Neural progenitor cell (in vitro differentiated cells): ENCODE measurements at places on chromosomes 7 and 10. TPM values are rescaled to one million over a fixed set of nuclear protein-coding genes. Genes with fewer than 3 reads are reported as not detected.
A peak's percentile ranks its signal among the peaks of the same experiment; 100 is the strongest.

Gene SPACDR
- 0.71 TPM in 1 of 2 replicates, not detected in the other for total RNA-seq

Gene FGL2
- not detected in 2 replicates for total RNA-seq

DNA sequence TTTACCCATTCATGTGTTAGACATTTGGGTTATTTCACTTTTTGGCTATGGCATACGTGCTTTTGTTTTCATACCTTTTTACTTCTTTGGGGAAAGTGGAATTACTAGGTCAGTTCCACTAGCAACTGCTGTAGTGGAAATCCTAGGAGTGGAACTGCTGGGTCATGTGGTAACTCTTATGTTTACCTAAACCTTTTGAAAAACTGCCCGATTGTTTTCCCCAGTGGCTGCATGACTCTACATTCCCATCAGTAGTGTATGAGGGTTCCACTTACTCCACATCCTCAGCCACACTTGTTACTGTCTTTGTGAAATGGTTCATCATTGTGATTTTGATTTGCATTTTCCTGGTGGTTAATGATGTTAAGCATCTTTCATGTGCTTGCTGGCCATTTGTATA, 82.3 kb downstream of the TAX1BP1 start:
- H3K36me3 ChIP-seq, result no peaks in the 10 kb centered on the region
- H3K27ac ChIP-seq, result no peak overlapping the region
- no peak overlapping the region for H3K4me3 ChIP-seq
- H3K27me3 ChIP-seq, result no peaks in the 10 kb centered on the region

Gene INPP5A
- total RNA-seq, result 14.2 and 21.3 TPM in 2 replicates

Gene LRRC18
- total RNA-seq, result not detected in 2 replicates

DNA sequence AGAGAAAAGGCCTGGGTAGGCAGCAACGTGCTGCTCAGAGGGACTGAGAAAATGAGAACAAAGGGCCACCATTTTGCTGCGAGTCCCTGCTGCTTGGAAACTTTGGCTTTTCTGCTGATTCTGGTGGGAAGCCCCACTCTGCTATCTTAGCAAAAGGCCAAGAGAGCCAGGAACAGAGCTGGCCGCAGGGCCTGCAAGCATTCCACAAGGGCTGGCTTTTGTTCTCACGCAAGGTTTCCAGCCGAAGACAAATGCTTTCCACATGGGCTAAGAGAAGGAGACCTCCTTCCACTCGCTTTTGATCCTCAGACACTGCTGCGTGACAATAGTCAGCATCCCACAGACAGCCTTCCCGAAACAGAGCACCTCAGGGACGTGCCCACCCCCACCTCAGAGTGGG, 163.1 kb downstream of the ARHGAP12 start:
- H3K36me3 ChIP-seq, result no peaks in the 10 kb centered on the region
- H3K27me3 ChIP-seq, result no peaks in the 10 kb centered on the region
- H3K4me1 ChIP-seq, result peaks cover 21% of the 10 kb centered on the region
- no peak overlapping the region for H3K27ac ChIP-seq
- no peak overlapping the region for H3K4me3 ChIP-seq

DNA sequence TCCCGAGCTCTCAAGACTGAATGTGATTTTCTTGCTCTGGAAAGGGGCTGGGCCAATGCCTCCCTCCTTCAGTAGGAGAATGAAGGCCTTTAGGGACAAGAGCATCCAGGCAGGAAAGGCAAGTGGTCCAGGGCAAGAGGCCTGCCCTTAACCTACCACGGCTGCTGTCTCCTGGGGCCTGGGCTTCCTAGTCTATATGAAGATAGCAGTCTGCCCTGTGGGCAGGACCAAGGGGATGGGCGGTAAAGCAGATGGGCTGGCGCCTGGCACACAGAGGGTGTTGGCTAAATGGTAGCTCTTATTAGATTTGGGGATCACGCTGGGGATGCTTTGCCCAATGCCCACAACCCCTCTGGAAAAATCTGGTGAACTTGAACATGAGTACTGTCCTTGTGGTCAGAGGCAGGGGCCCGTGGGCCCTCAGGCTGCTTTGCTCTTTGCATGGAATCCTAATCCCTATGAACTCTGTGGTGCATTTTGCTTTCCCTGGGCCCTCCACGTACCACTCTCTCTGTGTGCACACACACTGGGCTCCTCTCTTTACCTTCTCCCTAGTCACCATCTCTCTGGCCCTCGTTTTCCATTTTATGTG, 20.3 kb downstream of the CHAT start:
- no peak overlapping the region for H3K4me3 ChIP-seq
- H3K36me3 ChIP-seq, result no peaks in the 10 kb centered on the region
- H3K27ac ChIP-seq, result no peak overlapping the region
- H3K4me1 ChIP-seq, result no peaks in the 10 kb centered on the region
- peaks cover 49% of the 10 kb centered on the region for H3K27me3 ChIP-seq

- no peak for DNase-seq
- peaks cover 2% of the 10 kb centered on the region for H3K36me3 ChIP-seq
- H3K4me3 ChIP-seq, result no peak overlapping the region
- no peaks in the 10 kb centered on the region for H3K27me3 ChIP-seq
- no peak overlapping the region for H3K27ac ChIP-seq
Observed at GRCh38 chr10:70417568-70417967, 13.6 kb downstream of the EIF4EBP2 start.

DNA sequence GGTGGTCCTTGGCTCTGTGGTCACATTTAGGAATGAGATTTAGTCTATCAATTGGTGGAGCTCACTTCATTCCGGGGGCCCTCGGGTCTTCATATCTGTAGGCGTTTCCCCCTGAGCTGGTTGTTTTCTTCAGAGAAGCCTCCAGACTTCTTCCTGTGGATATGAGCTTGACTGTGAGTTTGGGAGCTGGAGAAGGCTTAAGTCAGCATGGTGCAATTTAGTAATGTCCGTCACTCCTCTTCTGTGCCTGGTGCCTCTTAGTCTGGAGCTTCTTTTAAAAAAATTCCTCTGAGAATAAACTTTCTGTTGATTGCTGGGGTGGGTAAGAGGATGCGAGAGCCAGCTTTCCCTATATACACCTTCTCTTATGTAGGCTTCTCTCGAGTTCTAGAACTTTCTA, 40.2 kb downstream of the HECW1 start:
- DNase-seq, result no peak
- H3K27me3 ChIP-seq, result no peaks in the 10 kb centered on the region
- no peak overlapping the region for H3K4me3 ChIP-seq
- peaks cover 7% of the 10 kb centered on the region for H3K4me1 ChIP-seq
- H3K27ac ChIP-seq, result no peak overlapping the region

Gene SGCE
- total RNA-seq, result 74.1 and 169 TPM in 2 replicates

- H3K27me3 ChIP-seq, result no peaks in the 10 kb centered on the region
- H3K4me1 ChIP-seq, result no peaks in the 10 kb centered on the region
- H3K27ac ChIP-seq, result no peak overlapping the region
- H3K4me3 ChIP-seq, result no peak overlapping the region
- DNase-seq, result no peak
Observed at GRCh38 chr7:134832367-134832766, 52.9 kb downstream of the CALD1 start.

DNA sequence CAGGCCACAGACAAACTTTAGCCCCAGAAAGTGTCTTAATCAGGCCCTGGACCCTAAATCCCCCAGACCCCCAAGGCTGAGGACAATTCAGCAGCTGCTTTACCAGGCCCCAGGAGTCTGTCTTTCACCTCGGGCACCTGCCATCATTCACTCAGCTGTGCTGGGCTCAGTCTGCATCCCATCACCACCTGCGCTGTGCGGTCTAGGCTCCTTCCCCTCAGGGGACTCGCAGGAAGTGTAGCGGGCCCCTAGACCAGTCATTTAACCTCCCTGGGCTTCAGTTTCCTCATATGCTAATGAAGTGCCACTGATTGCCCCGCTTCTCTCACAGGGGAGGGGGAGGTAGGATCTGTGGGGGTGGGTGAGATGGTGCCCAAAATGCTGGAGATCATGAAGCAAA, 76.4 kb upstream of the ZMIZ1 start:
- no peak overlapping the region for H3K27ac ChIP-seq
- no peaks in the 10 kb centered on the region for H3K27me3 ChIP-seq
- no peaks in the 10 kb centered on the region for H3K36me3 ChIP-seq

- no peak for DNase-seq
- no peaks in the 10 kb centered on the region for H3K36me3 ChIP-seq
- H3K4me1 ChIP-seq, result peaks cover 6% of the 10 kb centered on the region
- H3K27me3 ChIP-seq, result no peaks in the 10 kb centered on the region
- no peak overlapping the region for H3K27ac ChIP-seq
- H3K4me3 ChIP-seq, result no peak overlapping the region
Observed at GRCh38 chr7:80244206-80244916, 109.7 kb downstream of the GNAI1 start.

GRCh38 chr7:101094376-101094775, 9.1 kb downstream of the TRIM56 start:
- H3K4me3 ChIP-seq, result no peak overlapping the region
- DNase-seq, result no peak
- H3K27me3 ChIP-seq, result no peaks in the 10 kb centered on the region
- H3K27ac ChIP-seq, result no peak overlapping the region

DNA sequence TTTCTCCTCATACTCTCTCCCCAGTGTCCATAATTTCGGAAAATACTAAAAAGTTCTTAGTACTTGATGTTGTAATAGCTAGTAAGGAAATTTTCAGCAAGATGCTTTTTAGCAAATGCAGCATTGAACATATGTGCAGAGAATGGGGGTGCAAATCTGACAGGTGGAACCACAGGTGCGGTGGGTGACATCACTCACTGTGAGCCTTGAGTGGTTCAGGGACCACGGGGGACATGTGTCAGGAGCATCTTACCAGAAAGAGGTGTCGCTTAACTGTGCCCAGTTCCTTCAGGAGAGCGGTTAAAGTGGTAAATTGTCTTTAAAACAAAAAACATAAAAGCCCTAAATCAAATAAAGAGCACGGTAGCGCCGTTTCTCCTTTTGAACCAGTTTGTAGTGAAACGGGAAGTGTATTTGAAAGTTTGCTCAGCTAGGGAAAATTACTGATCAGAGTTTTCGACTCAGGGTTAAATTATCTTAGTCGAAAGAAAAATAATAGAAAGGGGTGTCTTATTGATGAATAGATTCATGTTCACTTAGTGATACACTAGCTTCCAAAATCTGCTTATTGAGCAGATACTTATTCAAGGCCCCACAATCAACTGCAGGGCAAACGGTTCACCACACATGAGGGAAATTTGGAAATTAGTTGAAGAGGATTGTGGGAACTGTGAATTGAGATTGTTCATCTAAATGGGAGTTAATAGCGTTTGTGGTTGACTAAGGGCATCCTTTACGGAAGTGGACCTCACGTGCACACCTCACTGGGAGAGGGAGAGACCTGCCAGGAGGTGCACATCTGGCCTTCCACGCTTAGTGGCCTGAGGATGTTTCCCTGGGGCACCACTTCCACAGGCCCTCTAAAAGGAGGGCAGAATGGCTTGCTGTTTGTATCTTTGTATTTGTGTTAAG, 12.7 kb downstream of the CUL1 start:
- peak overlapping the region; percentile 51 for H3K27ac ChIP-seq
- no peak for DNase-seq
- H3K27me3 ChIP-seq, result no peaks in the 10 kb centered on the region
- no peaks in the 10 kb centered on the region for H3K36me3 ChIP-seq

Gene DNAH11
- 0.13 and 0.99 TPM in 2 replicates for total RNA-seq

Gene AEBP1
- total RNA-seq, result 4.5 and 16.7 TPM in 2 replicates

DNA sequence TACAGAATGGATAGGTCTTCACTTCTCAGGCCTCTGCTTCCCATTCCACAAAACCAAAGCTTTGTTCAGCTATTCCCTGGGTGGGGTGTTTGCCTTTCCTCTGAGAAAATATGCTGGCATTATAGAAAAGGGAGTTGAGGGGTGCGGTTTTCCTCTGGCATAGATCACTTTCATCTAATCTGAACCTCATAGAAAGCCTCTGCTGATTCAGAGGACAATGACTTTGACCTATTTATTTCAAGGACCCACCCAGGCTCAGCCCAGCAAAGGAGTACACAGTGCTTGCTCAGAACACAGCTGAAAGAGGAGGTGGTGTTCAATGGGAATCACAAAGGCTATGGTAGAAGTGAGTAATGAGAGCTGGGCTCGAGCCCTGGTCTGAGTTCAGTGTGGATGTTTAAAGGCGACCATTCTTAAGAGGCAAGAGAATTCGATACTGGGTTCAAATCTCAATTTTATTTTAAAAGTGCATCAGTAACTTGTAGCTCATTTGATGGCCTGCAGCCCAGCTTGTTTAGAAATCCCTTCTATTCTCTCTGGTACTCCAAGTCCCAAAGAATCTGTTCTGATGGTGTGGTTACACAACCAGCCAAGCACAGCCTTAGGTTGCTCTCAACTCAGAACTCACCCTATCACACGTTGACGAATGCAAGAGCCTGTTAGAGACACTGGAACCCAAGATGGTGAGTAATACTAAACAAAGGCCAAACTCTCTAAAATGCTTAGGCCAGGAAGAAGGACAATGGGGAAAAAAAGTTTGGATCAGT, 1012.8 kb downstream of the LRMDA start:
- no peaks in the 10 kb centered on the region for H3K4me1 ChIP-seq
- no peaks in the 10 kb centered on the region for H3K27me3 ChIP-seq
- no peak overlapping the region for H3K27ac ChIP-seq
- no peak for DNase-seq
- no peaks in the 10 kb centered on the region for H3K36me3 ChIP-seq

GRCh38 chr7:8141070-8141469, 120.9 kb downstream of the ICA1 start:
- DNase-seq, result no peak
- H3K4me3 ChIP-seq, result no peak overlapping the region
- H3K27me3 ChIP-seq, result no peaks in the 10 kb centered on the region
- peaks cover 12% of the 10 kb centered on the region for H3K4me1 ChIP-seq
- H3K36me3 ChIP-seq, result no peaks in the 10 kb centered on the region

- H3K4me3 ChIP-seq, result no peak overlapping the region
- H3K36me3 ChIP-seq, result no peaks in the 10 kb centered on the region
- H3K4me1 ChIP-seq, result peaks cover 81% of the 10 kb centered on the region
Observed at GRCh38 chr7:70706204-70706603, 425.7 kb upstream of the GALNT17 start.

DNA sequence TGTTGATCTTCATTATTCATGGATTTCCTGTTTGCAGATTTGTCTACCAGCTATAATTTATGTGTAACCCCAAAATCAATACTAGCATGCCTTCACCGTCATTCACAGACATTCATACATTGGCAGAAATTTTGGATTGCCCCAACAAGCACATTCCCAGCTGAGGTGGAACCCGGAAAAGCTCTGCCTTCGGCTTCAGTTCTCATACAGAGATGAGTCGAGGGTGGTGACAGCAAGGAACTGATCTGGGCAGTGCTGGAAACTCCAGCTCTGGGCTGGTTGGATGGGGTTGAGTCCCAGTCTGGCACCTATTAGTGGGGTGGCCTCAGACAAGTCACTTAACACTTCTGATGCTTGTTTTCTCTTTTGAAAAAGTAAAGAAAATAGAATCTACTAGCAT, 267.5 kb downstream of the SNX13 start:
- H3K4me3 ChIP-seq, result no peak overlapping the region
- no peak for DNase-seq
- H3K36me3 ChIP-seq, result no peaks in the 10 kb centered on the region
- H3K27me3 ChIP-seq, result no peaks in the 10 kb centered on the region

- H3K4me3 ChIP-seq, result no peak overlapping the region
- no peaks in the 10 kb centered on the region for H3K27me3 ChIP-seq
- no peak for DNase-seq
- H3K4me1 ChIP-seq, result no peaks in the 10 kb centered on the region
Observed at GRCh38 chr7:26167303-26167934, 15.4 kb downstream of the NFE2L3 start.

GRCh38 chr7:96061844-96062243, 260.1 kb downstream of the SLC25A13 start:
- no peak overlapping the region for H3K4me3 ChIP-seq
- no peaks in the 10 kb centered on the region for H3K27me3 ChIP-seq
- H3K4me1 ChIP-seq, result peaks cover 4% of the 10 kb centered on the region
- no peak for DNase-seq
- no peak overlapping the region for H3K27ac ChIP-seq
- H3K36me3 ChIP-seq, result no peaks in the 10 kb centered on the region
